ENCODE measurements at places on chromosomes 2 and 18. TPM values are rescaled to one million over a fixed set of nuclear protein-coding genes. Genes with fewer than 3 reads are reported as not detected.

GRCh38 chr2:174325373-174326160, 9.2 kb upstream of the SP9 start:
- H3K36me3 ChIP-seq, result no peaks in the 10 kb centered on the region
- peaks cover 99% of the 10 kb centered on the region for H3K27me3 ChIP-seq
- no peak overlapping the region for H3K27ac ChIP-seq
- H3K4me1 ChIP-seq, result peaks cover 26% of the 10 kb centered on the region
- no peak for DNase-seq

GRCh38 chr2:136225950-136226835, 108.2 kb upstream of the CXCR4 start:
- no peak for DNase-seq
- no peak overlapping the region for H3K27ac ChIP-seq
- peaks cover 7% of the 10 kb centered on the region for H3K4me1 ChIP-seq
- H3K4me3 ChIP-seq, result no peak overlapping the region
- H3K27me3 ChIP-seq, result no peaks in the 10 kb centered on the region

CYTIP gene
- 0.73 TPM for polyA plus RNA-seq

DNA sequence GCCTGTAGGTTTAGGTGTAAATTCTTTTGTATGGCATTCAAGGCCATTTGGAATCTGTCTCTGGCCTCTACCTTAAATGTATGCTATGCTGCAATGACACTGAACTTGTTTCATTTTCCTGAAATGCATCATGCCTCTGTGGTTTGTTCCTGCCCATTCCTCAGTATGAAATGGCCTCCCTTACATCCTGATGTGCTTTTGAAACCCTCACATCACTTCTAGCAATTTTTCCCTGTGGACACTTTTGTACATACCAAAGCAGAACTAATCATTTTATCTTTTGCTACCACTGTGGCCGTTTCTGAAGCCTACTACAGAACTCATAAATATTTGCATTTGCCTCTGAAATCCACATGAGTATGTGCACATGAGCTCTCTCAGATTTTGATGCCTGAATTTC, 557.2 kb downstream of the ERBB4 start:
- DNase-seq, result no peak
- H3K27me3 ChIP-seq, result no peaks in the 10 kb centered on the region
- no peaks in the 10 kb centered on the region for H3K4me1 ChIP-seq
- no peak overlapping the region for H3K4me3 ChIP-seq
- no peak overlapping the region for H3K27ac ChIP-seq
- no peaks in the 10 kb centered on the region for H3K36me3 ChIP-seq

DNA sequence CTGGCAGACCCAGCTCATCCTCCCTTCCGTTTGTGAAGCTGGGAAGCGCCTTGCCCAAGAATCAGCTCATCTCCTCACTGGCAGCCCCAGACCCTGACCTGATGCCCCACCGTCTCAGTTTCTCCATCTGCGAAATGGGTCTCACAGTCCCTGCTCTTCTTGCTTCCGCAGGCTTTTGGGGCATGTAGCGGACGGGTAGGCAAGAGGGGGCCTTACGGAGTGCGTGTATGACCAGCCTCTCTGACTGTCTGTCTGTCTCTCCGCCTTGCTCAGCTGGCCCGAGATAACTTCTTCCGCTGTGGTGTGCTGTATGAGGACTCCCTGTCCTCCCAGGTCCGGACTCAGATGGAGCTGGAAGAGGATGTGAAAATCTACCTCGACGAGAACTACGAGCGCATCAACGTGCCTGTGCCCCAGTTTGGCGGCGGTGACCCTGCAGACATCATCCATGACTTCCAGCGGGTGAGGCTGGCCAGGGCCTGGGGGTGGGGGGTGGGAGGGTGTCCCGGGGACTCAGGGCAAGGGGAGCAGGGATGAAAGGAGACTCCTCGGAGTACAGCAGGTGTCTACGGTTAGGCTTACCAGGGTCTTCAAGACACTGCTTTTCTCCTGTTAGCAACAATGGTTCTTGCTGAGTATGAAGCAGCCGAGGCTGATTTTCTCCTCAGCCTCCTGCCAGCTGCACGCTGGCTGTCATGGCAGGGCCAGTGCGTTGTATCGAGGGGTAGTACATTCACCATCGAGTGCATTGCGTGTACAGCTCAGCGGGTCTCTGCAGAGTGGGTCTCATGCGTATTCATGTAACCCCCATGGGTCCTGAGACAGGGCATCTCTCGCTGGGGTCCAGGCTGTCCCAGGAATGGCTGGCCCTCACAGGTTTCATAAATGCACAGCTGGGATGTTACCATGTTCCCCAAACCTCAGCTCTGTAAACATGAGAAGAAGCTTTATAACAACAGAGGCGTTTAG, 10.9 kb downstream of the ITM2C start:
- DNase-seq, result no peak
- no peaks in the 10 kb centered on the region for H3K27me3 ChIP-seq
- no peak overlapping the region for H3K27ac ChIP-seq
- peaks cover 14% of the 10 kb centered on the region for H3K4me1 ChIP-seq
- peaks cover 26% of the 10 kb centered on the region for H3K36me3 ChIP-seq

TTN gene
- 65.7 TPM for polyA plus RNA-seq

All from heart right ventricle (tissue), 16 donors.